ENCODE measurements at places on chromosomes 11 and 22.

- DNase-seq: no peak
These were observed 13.1 kb downstream of the TSPAN4 start for GRCh38 chr11:855796-856195.

GRCh38 chr11:134038897-134039470 lies 29.9 kb upstream of the JAM3 start:
- peak; percentile 66 for DNase-seq

DNA sequence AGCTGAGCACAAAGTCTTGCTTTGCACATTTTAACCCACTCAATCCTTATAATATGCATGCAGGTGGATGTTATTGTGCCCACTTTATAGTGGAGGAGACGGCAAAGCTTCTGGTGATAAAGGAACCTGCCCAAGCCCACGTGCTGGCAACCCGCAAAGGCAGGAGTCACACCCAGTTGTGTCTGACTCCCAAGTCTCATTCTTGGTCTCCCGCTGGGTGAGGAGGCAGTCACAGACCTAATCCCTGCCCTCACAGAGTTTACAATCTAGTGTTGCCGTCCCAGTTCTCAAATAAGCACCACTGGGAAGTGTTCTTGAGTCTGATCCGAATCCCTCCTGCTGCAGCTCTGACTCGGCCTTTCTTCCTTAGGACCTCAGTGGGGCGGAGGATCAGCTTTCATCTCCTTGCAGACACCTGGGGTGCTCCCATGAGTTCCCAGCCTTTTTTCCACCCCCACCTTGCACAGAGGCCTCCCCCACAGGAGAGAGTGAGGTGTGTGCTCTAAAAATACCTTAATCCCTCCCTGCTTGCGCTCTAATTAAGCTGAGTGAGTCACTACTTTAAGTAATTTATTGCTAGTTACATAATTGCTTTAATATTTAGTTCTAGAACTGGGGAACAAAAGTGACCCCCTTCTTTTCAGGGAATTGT lies 15.1 kb downstream of the PDE2A start:
- DNase-seq: no peak

- no peak for DNase-seq
These were observed 45.1 kb downstream of the CEP57 start for GRCh38 chr11:95835351-95835750.

- DNase-seq: no peak
These were observed 4.4 kb downstream of the DDX10 start for GRCh38 chr11:108669286-108669685.

GRCh38 chr11:1522081-1522424 lies 35.5 kb upstream of the MOB2 start:
- no peak for DNase-seq

DNA sequence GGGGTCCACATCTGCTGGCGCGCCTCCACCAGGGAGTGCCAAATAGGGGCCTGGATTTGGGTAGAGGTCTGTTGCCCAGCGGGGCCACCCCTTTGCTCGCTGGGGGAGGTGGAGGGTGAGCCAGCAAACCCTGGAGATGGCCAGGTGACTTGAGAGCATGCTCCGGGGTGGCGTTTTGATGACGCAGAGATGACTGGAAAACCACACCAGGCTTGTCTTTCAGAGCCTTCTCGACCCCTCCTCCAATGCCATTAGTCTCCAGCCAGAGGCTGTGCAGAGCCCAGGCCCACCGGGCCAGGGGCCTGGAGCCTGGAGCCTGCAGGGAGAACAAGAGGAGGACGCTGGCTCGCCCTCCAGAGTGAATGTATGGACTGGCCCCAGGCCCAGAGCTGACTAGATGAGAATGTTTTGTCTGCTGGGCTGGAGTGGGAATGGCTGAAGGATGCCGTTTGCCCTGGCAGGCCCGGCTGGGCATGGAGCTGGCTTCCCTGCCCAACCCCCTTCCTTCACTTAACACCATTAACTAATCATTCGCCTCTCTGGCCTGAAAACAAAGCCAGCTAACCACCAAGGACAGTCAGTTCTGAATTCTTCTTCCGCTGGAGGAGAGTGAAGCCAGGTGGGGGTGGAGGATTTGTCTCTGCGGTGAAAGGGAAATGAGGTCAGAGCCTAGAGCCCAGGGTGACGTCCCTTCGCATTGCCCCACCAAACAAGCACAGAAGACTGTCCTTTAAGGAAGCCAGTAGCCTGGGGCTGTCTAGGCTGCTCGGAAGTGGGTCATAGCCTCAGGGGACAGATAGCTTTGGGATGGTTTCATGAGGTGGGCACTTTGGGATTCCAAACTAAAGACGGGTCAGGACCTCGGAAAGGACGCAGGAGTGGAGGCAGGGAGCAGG lies 1.6 kb upstream of the MCAM start:
- DNase-seq: peak; percentile 85

GRCh38 chr22:23274146-23274526 lies 93.8 kb downstream of the BCR start:
- DNase-seq: no peak

DNA sequence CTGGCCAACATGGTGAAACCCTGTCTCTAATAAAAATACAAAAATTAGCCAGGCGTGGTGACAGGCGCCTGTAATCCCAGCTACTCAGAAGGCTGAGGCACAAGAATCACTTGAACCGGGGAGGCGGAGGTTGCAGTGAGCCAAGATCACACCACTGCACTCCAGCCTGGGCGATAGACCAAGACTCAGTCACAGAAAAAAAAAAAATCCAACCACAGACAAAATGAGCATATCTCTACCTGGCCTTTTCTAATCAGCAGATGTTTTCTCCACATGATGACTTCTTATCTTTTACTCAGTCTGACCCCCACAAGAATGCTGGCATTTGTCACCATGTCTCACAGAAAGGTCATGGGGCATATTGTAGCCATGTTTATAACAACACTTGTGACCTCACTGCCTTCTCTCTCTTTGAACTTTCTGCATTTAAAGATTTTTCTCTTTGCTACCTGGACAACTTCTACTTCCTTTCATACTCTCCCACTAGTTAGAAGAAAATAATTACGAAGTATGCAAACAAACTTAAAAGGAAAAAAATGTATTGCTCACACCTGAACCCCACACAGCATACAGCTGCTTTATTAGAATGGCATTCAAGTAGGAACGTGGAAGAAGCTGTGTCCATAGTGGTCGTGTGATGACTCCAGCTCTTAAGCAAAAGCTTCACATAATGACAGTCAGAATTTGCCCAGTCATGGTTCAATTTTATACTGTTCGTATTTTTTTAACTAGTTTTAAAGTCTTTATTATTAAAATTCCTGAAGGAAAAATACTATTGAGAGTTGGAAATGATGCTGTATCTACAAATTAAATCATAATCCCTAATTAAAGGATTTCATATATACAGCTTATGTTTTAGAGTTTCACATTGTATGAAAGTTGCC lies 65.4 kb downstream of the ZC3H12C start:
- no peak for DNase-seq

DNA sequence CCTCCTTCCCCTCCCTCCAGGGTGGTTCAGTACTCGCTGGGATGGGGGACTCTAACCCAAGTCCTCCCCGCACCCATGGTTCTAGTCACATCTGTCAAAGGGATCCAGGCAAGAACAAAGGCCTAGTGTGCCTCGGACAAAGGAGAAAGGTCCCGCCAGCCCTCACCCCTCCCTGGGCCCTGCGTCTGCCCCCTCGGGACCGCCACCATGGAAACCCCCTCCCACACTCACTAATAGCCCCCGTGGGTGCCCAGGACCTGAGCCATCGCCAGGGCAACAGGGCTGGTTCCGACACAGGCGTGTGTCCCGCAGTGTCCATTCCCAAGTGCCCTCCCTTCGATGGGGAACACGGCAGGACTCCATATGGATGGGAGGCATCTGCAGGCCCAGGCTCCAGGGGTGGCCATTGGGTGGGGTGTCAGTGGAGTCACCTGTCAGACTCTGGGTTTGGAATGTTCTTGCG lies 5.1 kb upstream of the CARNS1 start:
- no peak for DNase-seq

DNA sequence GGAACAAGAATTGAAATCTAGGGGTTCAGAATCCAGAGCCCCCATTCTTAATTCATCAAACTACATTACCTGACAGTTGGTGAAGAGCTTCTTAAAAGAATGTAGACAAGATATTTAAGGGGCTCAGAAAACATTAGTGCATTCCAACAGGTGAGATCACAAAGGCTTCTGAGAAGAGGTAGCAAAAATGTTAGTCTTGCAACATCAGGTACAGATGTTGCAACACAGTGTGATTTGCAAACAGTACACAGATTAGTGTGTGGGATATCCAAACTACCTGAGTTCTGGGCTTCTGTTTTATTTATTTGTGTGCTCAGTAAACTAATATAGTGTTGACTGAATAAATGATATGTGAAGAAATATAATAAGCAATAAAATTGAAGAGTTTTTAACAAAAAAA lies 11.8 kb downstream of the CASP4 start:
- peak; percentile 10 for DNase-seq

- DNase-seq: no peak
These were observed 1.7 kb downstream of the TTLL8 start for GRCh38 chr22:50056214-50056972.

- peak; percentile 86 for DNase-seq
These were observed 2.2 kb upstream of the TUT1 start for GRCh38 chr11:62593434-62594044.

DNA sequence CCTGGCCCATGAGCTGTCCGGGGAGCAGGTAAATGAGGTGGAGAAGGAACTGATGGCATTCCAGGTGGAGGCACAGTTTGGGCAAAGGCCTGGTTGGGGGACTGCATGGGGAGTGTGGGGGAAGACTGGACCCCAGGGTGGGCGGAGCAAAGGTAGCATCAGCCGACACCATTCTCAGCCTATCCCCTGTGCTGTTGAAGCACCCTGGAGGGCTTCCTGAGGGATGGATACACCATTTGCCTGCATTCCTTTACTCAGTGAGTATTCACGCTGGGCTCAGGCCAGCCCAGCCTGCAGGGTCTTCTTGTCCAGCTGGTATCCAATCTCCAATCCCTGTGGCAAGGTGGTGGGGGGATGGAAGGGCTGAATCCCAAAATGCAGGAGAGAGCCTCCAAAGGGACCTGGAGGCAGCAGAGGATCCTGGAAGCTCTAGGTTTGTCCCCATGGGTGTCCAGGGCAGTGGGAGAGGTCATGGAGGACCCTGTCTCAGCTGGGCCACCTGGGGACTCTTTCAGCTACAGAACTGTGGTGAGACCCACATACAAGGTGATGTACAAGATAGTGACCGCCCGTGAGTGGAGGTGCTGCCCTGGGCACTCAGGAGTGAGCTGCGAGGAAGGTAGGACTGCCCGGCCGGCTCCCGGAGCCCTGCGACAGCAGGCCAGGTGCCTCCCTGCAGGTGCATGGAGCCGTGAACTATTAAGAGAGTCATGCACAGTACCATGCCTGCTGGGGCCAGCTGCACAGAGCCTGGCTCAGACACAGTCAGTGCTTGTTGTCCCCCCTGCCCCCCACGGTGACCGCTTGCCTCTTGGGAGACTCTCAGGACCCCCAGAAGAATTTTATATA lies 9.5 kb downstream of the EMID1 start:
- DNase-seq: no peak

- DNase-seq: peak; percentile 73
These were observed at the start of gene C11orf52 for GRCh38 chr11:111918390-111919256. Gene C11orf52 (plus strand): TSS chr11:111918913. CDS start chr11:111918973, 60 bp downstream.

DNA sequence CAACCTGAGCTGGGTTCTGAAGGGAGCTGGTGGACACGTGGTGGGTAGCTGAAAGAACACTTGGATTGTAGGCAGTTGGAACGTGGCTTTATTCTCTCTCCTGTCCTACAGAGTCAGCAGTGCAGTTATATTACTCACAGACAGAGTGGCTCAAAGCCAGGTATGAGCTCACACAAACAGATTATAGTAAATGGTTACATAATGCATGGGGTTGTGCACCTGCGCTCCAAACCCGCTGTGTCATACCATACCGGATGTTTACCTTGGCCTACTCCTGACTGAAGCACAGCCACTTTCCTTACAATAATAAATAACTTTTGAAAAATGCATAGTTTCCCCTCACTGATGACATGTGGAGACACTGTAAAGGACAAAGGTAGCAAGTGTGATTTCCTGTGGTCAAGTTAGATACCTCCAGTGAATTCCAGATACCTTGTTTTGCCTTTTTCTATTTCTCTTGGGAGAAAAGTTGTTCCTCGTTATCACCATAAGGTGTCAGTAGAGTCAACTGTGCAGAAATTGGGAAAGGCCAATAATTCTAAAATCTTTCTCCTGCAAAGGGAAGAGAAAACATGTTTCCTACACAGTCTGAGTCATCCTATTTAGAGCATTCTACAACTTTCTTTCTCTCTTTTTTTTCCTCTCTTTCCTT lies 13.5 kb downstream of the MS4A6A start:
- no peak for DNase-seq

GRCh38 chr11:47354913-47355282 lies 2.4 kb upstream of the MYBPC3 start:
- DNase-seq: peak; percentile 22

- no peak for DNase-seq
These were observed 7.9 kb upstream of the CTSC start for GRCh38 chr11:88345408-88345807.

GRCh38 chr11:77249427-77249826 lies 52.1 kb downstream of the GDPD4 start:
- DNase-seq: no peak

GRCh38 chr11:84724256-84724655 lies 902.9 kb downstream of the DLG2 start:
- DNase-seq: no peak

DNA sequence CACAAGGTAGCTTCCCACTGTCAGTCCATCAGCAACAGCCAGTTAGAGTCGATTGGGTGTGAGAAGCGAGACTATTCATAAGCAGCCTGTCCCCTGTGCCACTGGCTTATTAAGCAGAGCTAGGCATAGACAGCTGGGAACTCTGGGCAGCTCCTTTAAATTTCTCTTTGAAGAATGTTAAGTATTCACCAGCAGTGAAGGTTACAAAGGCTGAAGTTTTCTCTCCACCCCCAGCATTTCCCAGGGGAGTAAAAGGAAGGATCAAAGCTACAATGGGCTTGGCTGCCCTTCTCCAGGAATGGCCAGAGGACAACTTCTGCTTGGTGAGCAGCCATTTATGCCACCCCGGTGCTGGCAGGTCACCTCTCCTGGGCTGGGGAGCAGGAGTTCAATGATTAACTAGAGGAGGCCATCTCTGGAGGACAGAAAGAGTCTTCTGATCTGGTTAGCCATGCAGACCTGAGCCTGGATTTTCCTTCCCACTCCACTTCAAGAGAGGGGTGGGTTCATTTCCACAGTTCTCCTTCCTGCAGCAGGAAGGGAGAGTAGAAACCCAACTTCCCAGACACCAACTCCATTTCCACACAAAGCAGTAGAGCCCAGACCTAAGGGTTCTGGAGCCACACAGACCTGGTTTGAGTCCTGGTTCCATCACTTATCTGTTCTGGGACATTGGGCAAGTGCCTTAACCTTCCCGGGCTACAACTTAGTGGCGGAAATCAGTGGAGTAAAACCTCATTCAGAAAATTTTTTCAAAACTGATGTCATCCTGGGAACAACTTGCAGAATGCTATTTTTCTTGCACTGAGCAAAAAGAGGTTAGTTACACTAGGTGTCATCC lies 22.6 kb downstream of the POU2AF3 start:
- no peak for DNase-seq

DNA sequence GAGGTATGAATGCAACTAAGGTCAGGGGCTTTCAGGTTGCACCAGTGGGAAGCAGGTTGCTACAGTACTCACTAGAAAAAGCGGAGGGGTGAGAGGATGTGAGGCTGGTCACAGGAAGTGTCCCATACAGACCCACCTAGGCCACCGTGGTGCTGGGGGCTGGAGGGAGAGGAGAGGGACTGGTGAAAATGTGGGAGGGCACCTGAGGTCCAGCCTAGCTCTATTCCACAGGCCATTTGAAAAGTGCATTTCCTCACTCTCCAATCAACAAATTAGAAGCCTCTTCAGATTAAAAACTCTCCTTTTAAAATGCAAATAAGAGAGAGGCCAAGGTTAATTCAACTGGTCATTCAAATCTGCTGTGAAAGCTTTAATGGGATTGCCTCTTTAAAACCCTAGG lies 38.6 kb upstream of the NCAM1 start:
- DNase-seq: no peak
